ENCODE measurements at places on chromosomes 16 and 17.

- no peak for DNase-seq
These were observed 65.8 kb downstream of the TBC1D16 start for GRCh38 chr17:79969906-79970305.

- peak; percentile 62 for DNase-seq
These were observed 742 bp downstream of the PFN1 start for GRCh38 chr17:4947411-4948165.

DNA sequence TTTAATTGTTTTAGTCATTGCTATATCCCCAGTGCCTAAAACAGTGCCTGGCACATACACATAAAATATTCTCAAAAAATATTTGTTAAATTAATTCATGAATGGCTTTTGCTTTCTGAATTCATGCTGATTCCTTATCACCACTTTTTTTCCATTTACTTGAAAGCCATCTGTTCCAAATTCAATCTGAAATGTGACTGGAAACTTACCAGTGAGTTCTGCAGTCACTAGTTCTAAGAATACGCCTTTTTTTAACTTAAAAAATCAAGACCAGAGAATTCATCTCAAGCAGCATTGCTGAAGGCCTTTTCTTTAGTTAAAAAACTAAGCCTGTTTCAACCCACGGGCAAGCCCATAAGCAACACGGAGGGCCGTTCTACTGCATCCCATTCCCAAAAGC, 114.0 kb upstream of the ERCC4 start:
- DNase-seq, result no peak

- DNase-seq, result no peak
These were observed 890 bp upstream of the CLDN7 start for GRCh38 chr17:7262935-7263800.

- DNase-seq, result no peak
These were observed 80.3 kb upstream of the PSMD7 start for GRCh38 chr16:74216319-74216718.

DNA sequence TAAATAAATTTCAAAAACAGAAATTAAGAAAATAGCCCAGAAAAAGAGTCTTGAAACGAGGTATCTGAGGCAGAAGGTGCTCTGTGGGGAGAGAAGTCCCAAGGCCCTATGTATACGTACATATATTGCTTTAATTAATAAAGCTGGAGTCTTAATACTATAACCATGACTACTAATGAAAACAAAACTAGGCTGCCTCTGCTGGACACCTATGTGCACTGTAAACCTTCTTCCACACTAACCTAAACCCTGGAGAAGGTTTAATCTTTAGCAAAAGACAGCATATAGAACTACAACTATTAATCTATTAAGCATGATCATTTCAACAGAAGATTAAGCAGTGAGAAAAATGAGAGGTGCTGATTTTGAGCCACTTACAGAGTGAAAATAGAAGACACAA, 153.9 kb upstream of the C17orf78 start:
- no peak for DNase-seq

DNA sequence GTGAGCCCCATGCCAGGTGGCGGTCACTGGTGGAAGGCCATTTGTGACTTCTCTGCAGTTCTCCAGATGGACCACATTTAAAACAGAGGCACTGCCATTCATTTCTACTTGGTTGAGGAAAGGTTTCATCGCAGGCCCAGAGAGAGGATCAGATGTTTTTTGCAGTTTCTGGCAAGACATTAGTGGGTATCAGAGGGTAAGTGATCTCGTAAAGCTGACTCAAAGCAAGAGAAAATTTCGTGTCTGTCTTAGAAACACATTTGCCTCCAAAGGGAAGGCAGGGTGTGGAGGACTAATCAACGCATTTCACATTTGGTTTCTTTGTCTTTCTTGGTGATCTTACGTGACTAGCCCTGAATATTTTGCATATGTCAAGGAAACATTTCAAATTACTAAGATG, 81.8 kb downstream of the PRKCB start:
- no peak for DNase-seq

GRCh38 chr17:50177476-50177875, 11.7 kb downstream of the SGCA start:
- DNase-seq, result no peak

DNA sequence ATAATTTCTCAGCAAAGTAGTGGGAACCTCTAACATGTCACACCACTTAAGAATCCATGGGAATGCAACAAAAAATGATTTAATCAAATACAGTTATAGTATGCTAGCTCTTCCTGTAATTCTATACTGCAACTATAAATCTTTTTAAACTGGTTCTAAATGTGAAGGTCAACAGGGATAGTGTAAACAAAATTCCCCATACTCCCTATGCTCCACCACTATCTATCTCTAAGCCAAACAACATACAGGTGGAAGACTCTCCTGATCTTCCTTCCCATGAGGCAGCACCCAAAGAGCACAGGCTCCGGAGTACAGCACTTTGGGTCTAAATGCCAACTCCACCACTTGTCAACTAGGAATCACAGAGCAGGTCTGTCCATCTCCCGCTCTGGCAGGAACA, 4.4 kb downstream of the XPO6 start:
- DNase-seq, result no peak

DNA sequence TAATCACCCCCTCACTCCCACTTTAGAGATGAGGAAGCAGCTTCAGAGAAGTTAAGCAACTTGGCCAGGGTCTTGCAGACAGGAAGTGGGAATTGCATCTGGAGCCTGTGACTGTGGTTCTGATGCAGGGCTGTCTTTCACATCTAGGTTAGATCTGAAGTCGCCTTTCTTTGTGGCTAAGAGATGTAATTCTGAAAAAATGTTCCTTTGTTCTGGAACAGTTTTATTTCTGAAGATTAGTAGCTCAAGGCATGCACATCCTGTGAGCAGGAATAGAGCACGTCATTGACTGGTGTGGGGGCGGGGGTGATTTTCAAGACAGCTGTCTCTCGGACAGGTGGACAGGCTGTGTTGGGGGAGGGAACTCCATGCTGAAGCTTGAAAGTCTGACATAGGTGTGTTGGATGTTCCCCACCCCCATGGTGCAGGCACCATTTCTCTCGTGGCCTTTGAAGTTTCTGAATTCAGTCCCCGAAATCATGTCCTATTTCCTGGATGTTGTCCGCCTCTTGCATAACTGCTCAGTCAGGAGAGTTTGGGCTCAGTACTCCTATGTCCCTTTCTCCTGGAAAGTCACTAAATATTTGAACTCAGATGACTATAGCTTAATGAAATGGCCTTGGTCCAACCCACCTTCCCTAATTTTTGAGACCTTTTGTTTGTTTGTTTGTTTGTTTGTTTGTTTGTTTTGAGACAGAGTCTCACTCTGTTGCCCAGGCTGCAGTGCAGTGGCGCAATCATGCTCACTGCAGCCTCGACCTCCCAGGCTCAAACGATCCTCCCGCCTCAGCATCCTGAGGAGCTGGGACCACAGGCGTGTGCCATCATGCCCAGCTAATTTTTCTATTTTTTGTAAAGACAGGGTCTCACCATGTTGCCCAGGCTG, 21.0 kb upstream of the HERPUD1 start:
- DNase-seq, result peak; percentile 93

- no peak for DNase-seq
These were observed 9.6 kb upstream of the MTSS2 start for GRCh38 chr16:70695331-70696070.

DNA sequence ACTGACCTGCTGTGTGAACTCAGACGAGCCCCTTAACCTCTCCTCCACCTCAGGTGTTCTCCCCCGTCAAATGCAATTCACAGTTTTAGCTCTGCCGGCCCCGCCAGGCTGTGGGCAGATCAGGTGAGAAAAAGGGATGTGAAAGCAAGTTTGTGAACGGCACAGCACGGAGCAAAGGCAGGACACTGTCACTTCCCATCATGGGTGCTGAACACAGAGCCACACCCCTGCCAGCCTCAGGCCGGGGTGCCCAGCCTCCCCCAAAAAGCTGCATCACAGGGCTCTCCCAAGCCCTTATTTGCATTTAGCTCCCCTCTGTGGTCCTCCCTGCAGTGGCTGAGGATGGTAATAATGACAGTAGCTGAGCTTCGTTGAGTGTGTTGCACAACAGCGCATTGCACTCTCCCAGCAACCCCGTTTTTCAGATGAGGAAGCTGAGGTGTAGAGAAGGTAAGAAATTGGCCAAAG, 88.8 kb upstream of the TNRC6C start:
- no peak for DNase-seq

GRCh38 chr16:66354034-66354909, 12.2 kb upstream of the CDH5 start:
- DNase-seq, result no peak

GRCh38 chr17:41678907-41679739, 9.6 kb upstream of the EIF1 start:
- DNase-seq, result peak; percentile 66

DNA sequence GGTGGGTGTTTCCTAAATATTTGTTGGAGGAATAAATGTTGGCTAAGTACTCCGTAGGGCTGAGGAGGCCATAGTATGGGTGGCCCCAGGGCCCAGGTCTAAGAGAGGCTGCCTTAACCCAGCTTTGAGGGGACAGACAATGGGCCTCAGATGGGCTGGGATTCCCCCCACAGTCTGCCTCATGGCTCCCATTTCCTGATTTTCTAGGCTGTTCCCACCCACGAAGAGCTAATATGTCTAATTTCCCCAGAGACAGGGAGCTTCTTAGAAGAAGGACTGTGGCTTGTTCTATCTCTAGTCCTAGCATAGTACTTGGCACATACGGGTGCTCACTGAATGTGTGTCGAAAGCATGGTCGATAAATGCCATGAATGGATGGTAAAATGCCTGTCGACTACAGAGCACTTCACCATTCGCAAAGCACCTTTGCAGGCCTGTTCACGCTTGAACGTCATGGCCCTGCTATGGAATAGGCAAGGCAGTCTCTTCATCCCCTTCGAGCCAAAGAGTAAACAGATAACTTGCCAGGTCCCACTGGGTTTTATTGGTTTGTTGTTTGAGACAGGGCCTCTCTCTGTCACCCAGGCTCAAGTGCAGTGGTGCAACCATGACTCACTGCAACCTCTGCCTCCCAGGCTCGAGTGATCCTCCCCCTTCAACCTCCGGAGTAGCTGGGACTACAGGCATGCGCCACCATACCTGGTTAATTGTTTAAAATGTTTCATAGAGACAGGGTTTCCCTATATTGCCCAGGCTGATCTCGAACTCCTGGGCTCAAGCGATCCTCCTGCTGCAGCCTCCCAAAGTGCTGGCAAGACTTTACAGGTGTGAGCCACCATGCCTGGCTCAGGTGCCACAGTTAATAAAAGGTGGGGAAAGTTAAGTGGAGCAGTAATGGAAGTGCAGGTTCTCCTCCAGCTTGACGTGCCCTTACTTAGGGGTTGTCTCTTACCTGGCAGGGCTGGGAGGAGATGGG, 9.7 kb downstream of the CHAD start:
- no peak for DNase-seq

GRCh38 chr17:37110746-37111145, 162.0 kb downstream of the AATF start:
- DNase-seq, result no peak

DNA sequence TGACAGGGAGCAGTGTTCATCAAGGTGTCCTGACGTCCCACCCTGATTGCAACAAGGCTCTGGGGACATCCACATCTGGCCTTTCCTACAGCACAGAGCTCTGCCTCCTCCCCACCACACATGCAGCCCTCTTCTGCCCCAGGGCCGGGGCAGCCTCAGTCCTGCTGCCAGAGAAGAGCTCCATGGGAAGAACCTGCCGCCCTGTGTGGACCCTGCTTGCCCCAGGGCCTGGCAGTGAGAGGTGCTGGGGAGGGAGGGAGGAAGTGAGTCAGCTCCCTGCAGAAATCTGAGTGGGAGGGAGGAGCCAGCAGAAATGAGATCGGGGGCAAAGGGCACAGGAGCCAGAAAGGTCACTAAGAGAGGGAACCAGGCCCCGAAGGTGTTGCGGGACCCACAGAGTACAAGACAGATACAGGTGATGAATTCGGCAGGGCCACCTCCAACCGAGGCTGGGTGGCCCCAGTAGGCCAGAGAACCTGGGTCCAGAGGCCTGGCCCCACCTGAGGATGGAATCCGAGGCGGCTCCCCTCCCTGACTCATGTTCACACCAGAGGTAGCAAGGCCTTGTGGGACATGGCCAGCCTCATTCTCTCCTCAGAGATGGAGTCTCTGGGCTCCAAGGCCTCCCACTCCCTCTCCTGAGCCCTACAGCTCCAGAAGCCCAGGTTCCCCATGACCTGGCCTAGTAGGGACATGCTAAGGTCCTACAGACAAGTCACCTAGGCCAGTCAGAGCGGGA, 24.8 kb downstream of the MYO18A start:
- DNase-seq, result peak; percentile 64

DNA sequence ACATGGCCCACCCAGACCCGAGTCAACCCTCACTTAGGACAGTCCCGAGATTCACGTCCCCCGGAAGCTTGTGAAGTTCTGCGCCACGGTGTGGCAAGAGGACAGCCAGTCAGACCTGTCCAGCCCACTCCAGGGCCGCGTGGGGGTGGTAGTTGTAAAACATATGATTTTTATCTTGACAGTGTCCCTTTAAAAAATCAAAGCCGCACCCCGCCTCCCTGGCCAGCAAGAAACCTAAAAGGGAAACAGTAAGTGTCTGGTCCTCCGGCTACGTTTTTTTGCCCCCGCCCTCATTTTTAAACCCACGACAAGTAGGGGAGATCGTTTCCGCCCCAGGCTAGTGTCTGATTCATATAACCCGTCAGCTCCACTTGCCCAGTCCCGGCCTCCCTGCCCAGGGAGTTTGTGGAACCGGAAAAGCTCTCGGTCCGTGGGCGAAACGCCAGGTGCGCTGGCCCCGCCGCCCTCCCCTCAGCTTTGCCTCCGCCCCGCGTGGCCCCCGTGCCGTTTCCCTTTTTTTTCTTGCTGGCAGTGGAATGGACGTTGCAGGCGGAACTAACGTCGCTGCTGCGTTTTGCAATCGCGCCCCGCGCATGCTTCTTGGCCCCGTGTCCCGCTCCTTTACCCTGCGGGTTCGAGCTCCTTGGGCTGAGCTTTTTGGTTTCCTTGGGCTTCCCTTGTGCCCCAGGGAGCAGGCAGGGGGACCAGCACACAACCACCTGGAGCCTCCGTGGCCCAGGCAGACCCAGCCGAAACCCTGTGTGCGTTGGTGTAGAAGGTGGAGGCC, 13.3 kb upstream of the NUDT16L1 start:
- no peak for DNase-seq

DNA sequence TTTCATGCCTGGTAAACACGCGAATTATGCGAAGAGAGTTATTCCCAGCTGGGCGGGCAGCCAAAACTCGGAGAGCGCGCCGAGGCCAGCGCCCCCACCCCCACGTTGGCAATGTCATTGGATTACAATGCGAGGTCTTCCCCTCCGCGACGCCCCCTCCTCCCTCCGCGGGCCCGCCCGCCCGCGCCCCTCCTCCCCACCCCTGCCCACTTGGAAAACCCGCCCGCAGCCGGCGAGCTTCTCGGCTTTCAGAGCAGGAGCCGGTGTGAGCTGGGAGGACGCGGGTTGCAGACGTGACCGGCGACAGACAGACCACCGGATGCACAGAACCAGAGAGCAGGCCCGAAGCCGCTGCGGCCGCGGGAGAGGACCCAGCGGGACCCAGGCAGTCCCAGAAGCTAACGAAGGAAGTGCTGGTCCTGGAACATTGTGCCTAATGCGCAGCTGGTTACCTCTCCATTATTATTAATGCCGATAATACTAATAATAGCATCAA, 4.0 kb downstream of the NOG start:
- DNase-seq, result no peak

All from cardiac muscle cell (in vitro differentiated cells and primary cell).